ENCODE measurements at places on chromosomes 3 and 15.

DNA sequence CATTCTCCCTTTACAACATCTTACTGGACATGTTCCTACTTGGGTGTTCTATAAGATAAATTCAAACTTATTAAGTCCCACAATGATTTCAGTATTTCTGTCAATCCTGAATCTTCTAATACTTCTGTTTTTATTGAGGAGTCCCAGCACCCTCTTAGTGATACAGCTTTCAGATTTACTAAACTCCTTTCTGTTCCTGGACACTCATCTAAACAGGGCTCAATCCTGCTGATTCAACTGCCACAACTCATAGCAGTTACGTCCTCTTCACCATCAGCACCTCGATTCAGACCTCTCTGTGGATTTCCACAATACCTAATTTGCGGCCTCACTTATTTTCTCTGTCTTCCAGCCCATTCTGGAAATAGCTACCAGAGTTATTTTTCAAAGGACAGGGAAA is 101.6 kb downstream of the KCNMB2 start:
- no peak for DNase-seq

GRCh38 chr3:56724676-56725075 is 41.6 kb upstream of the TASOR start:
- DNase-seq, result no peak

GRCh38 chr3:127173516-127174166 is 19.3 kb upstream of the PRR23E start:
- DNase-seq, result no peak

DNA sequence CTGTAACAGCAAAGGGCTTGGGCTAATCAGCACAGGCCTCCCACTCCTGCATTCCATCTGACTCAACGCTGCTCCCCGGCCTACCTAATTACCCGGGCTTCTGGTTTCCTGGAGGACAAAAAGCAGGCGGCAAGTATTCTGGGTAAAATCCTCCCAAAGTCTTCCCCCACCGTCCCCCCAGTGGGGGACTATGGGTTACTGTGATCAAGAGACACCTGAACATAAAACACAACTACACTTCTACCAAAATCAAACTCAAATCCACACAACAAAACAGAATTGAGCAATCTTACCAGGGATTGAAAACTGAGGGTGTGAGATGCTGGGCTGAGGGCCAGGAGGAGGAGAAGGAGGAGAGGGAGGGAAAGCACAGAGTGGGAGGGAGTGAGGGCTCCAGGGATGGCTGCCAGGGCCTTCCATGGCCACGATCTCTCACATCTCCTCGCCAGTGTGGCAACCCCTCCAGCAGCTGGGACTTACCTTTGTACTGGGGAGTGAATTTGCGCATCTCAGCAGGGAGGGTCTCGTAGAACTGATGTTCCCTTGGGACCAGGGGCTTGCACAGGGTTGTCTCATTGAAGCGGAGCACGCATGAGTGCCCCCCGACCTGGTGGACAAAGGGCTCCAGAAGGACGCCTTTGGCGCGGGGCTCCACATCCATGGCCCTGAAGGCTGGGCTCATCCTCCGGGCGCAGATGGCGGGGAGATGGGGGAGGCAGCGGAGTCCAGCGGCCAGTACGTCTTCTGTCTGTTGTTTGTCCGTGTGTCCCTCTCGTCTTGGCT is 9.1 kb upstream of the NCKIPSD start:
- DNase-seq, result peak; percentile 66

- no peak for DNase-seq
Observed at GRCh38 chr3:60309539-60310268, 941.5 kb downstream of the FHIT start.
